ENCODE measurements at places on chromosomes 5 and 9. TPM values are rescaled to one million over a fixed set of nuclear protein-coding genes. Genes with fewer than 3 reads are reported as not detected.
A peak's percentile ranks its signal among the peaks of the same experiment; 100 is the strongest.

- DNase-seq, result no peak
Measured at GRCh38 chr5:82445726-82446335, 167.7 kb upstream of the RPS23 start.

Gene UGT3A1
- polyA plus RNA-seq, result 36.1 TPM

GRCh38 chr5:172545291-172545801 is 91.0 kb upstream of the SH3PXD2B start:
- DNase-seq, result no peak

Gene NUTM2F
- polyA plus RNA-seq, result not detected

DNA sequence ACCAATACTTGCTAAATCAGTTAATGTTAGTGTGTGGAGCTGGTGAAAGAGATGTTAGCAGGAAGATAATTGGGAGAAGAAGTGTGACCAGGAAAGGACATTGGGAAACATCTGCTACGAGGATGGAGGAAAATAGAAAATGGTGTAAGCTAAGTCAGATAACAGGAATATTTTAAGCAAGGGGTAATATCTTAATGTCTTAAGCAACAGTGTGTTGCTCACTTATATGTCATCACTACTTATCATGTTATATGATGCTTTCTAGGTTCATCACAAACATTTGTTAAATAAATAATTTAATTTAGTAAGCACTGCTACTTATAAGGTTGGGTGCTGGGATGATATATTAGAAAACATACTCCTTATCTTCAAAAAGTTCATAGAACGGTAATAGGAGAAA is 326.1 kb downstream of the EDIL3 start:
- no peak for DNase-seq

DNA sequence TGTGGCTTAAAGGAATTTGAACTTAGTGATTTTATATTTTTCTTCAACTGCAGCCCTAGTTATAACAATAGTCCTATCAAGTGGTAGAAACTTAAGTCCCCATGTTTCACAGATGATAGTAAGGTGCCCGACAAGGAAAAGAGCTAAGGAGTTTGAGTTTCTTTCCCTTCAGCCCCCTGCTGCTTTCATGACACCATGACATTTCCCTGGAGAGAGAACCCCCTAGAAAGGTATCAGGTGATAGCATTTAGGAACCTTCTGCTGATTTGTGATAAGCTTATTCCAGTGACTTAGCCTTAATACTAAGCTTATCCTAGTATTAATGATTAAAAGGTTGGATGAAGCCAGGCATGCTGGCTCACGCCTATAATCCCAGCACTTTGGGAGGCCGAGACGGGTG is 623.8 kb upstream of the TYRP1 start:
- DNase-seq, result no peak

Gene OMD
- 3.5 TPM for polyA plus RNA-seq

DNA sequence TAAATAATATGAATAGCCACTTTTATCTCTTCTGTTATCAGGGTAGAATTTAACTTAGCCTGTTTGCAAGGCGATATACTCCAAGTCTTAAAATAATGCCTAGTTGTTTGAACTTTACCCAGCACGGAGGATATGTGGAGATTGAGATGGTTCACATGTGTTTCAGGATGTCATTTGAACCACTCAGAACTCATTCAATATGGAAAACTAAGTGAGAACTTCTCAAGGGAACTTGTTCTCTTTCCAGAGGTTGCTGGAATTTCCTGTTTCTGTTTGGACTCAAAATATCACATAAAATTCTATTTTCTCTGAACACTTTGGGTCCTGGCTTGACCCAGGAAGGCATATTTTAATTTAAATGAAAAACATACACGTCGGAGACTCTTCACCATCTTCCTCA is 139.1 kb upstream of the MYO10 start:
- DNase-seq, result no peak

Gene BTNL3
- polyA plus RNA-seq, result not detected

GRCh38 chr9:115393976-115394775 is 276.2 kb upstream of the TNC start:
- DNase-seq, result no peak

GRCh38 chr9:26033336-26033735 is 355.1 kb upstream of the TUSC1 start:
- no peak for DNase-seq

DNA sequence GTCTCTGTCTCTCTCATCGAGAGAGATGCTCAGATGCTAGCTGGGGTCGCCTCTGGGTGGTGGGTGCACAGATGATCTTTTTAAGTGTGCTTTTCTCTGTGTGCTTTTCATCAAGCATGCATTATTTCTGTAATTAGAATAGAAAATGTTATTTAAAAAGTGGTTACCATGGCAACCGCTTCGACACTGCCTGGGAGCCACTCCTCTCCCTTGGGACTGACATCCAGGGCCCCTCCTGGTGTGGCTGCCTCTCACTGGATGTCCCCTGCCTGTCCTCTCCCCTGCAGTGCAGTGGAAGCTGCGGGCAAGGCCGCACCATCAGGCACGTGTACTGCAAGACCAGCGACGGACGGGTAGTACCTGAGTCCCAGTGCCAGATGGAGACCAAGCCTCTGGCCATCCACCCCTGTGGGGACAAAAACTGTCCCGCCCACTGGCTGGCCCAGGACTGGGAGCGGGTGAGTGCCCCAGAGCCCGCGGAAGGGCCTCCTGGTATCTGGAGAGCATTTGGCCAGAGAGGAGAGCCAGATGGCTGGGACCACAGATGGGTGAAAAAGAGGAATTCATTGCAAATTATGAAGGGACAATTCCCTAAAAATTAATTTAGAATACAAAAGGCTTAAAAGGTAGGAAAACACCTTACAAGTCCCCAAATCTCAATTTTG is 34.7 kb downstream of the ADAMTSL2 start:
- DNase-seq, result no peak

GRCh38 chr9:113682297-113682771 is 193.8 kb upstream of the ZNF618 start:
- DNase-seq, result peak; percentile 53

DNA sequence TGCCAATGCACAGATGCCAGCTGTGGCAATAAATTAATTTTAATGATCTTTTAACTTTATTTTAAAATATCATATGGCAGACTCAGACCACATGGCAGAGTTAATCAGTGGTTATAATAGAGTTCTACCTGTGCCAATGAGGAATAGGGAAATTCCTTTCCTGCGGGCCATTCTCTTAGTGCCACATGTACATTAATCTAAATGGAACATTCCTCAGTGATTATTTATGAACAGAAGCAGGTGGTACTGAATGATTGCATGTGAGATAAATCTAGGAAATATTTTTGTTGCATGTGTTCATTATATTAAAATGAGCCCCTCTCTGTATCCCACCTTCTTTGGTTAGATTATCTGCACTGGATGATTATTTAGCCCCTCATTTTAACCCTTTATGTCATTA is 102.3 kb downstream of the CCDC192 start:
- no peak for DNase-seq

Gene NDUFB6
- 63.3 TPM for polyA plus RNA-seq

All from forelimb muscle (tissue), 1 donor.